ENCODE measurements at places on chromosomes 13 and 19.

DNA sequence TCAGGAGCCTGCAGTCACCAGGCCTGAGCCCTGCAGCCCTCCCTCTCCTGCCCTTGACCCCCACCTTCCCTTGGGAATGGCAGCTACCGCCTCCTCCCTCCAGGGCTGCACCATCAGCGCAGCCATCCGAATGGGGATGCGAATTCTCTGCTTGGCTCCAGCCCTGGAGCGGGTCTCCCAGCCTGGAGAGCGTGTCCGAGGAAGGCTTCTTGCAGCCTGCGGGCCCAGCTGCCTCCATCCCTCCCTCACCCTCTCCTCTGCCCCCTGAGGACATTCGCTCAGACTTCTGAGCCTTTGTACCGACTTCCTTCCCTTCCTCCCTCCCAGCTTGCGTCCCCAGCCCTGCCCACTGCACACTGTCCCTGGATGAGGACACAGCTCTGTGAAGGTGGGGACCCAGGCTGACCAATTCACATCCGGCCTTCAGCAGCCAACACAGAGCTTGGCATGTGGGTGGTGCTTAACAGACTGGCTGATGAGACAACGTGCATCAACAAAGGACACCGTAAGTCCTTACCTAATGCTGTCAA is 6.0 kb upstream of the NKPD1 start:
- no peak overlapping the region for H3K4me3 ChIP-seq
- H3K27ac ChIP-seq: no peak overlapping the region
- no peaks in the 10 kb centered on the region for H3K36me3 ChIP-seq
- peaks cover 33% of the 10 kb centered on the region for H3K4me1 ChIP-seq

- no peak for DNase-seq
- peaks cover 3% of the 10 kb centered on the region for H3K36me3 ChIP-seq
Observed at GRCh38 chr13:78596399-78596735, 7.0 kb downstream of the POU4F1 start.

DNA sequence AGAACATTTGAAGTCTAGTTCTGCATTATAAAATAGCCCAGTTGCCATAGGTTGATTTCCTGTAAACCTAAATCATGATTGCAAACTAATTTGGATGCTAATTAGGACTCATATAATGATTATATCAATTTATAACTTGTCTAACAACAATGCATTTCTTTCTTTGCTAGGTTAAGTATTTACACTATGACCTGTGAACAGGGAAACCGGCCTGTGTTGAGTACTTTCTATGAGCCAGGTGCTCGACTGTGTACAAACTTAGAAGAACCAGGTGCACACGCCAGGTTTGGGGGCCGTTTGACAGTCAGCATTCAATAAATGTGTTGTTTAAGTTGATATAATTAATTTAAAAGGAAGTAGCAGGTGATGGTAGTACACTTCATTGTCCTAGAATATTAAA is 203.1 kb downstream of the TM9SF2 start:
- no peaks in the 10 kb centered on the region for H3K36me3 ChIP-seq
- no peaks in the 10 kb centered on the region for H3K4me1 ChIP-seq
- H3K4me3 ChIP-seq: no peak overlapping the region
- no peak for DNase-seq
- H3K27me3 ChIP-seq: no peaks in the 10 kb centered on the region
- H3K27ac ChIP-seq: no peak overlapping the region

DNA sequence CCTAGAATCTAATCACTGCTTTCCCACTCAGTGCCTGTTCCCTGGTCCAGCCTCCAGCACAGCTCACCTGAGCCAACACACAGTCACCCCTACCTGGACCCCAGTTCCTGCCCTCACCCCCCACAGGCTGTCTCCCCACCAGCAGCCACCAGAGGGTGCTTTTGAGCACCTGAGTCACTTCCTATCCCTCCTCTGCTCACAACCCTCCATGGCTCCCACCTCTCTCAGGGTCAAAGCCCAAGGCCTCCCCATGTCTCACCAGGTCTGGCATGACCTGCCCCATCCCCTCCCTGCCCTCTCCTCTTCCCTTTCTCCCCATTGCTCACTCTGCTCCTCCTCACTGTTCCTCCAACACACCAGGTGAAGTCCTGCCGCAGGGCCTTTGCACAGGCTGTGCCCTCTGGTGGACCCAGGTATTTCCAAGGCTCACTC is 7.1 kb upstream of the DPP9 start:
- H3K36me3 ChIP-seq: no peaks in the 10 kb centered on the region
- no peaks in the 10 kb centered on the region for H3K27me3 ChIP-seq
- no peak overlapping the region for H3K27ac ChIP-seq
- peaks cover 8% of the 10 kb centered on the region for H3K4me1 ChIP-seq
- H3K4me3 ChIP-seq: no peak overlapping the region
- DNase-seq: peak; percentile 77
